ENCODE measurements at places on chromosomes 3 and 15. TPM values are rescaled to one million over a fixed set of nuclear protein-coding genes. Genes with fewer than 3 reads are reported as not detected.

The IL16 gene
- 38.8 TPM for total RNA-seq

The CAV3 gene
- not detected for total RNA-seq

The CCR9 gene
- total RNA-seq: not detected

The WDR6 gene
- total RNA-seq: 120 TPM

GRCh38 chr3:60703956-60704736 is 547.1 kb downstream of the FHIT start:
- DNase-seq: no peak

GRCh38 chr3:46713050-46713897 is 4.4 kb downstream of the PRSS50 start:
- no peak for DNase-seq

- no peak for DNase-seq
Measured at GRCh38 chr15:85312929-85313331, 67.5 kb upstream of the AKAP13 start.

DNA sequence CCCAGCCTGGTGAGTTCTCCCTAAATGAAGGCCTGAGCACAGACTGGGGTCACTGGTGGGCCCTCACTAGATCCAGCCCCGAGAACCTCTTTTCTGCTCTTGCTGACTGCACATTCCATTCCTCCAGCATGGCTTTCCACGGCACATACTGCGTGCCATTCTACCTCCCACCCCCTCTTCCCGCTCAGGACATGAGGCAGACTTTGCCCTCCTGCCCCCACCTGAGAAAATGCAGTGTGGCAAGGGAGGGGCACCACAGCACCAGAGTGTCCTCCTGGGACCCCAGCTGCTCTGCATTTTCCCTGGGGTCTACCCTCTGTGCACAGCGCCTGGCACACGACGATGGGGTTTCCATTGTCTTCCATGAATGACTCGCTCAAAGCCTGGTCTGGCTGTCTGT is 6.1 kb upstream of the SLCO2A1 start:
- no peak for DNase-seq
